Hindlimb muscle (tissue), 1 donor: ENCODE measurements at places on chromosomes 13 and 19.
A peak's percentile ranks its signal among the peaks of the same experiment; 100 is the strongest.

- peak; percentile 58 for DNase-seq
Measured at GRCh38 chr13:48144413-48145035, 49.6 kb upstream of the MED4 start.

GRCh38 chr13:42991898-42992763 is at the start of gene EPSTI1:
Gene EPSTI1, minus strand, starts transcription at chr13:42992241. Its CDS starts 76 bp downstream, at chr13:42992165.
- DNase-seq: peak; percentile 70

- DNase-seq: peak; percentile 55
Measured at GRCh38 chr19:38514812-38515633, 81.5 kb downstream of the RYR1 start.

DNA sequence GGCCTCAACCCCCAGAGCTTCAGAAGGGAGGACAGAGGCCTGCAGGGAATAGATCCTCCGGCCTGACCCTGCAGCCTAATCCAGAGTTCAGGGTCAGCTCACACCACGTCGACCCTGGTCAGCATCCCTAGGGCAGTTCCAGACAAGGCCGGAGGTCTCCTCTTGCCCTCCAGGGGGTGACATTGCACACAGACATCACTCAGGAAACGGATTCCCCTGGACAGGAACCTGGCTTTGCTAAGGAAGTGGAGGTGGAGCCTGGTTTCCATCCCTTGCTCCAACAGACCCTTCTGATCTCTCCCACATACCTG is 969 bp upstream of the CEACAM5 start:
- no peak for DNase-seq

DNA sequence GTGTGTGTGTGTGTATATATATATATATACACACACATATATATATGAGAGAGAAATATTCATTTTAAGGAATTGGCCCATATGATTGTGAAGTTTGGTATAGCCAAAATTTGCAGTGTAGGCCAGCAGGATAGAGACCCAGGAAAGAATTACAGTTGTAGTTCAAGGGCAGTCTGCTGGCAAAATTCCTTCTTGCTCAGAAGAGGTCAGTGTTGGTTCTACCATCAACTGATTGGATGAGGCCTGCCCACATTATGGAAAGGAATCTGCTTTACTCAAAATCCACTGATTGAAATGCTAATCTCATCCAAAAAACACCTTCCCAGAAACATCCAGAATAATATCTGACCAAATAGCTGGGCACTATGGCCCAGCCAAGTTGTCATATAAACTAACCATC is 24.0 kb downstream of the RNF6 start:
- DNase-seq: no peak

DNA sequence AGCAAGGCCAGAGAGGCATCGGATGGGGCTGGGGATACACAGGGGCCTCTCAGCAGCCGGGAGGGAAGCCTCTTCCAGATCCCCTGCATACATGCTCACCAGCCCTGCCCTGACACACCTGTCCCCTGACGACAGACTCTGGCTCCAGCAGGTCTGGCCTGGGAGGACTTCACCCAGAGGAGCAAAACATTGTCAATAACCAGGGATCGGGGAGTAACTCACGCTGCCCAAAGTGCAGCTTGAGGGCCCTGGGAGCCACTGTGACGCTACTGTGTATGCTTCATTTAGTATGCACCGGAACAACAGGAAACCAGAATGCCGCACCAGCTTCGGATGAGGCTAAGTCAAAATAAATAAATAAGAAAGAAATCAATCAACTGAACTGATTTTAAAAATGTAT is 12.4 kb upstream of the CD22 start:
- no peak for DNase-seq

- no peak for DNase-seq
Measured at GRCh38 chr13:44300895-44301638, 72.6 kb upstream of the SERP2 start.

- DNase-seq: no peak
Measured at GRCh38 chr19:17319473-17320238, 10.3 kb downstream of the DDA1 start.

DNA sequence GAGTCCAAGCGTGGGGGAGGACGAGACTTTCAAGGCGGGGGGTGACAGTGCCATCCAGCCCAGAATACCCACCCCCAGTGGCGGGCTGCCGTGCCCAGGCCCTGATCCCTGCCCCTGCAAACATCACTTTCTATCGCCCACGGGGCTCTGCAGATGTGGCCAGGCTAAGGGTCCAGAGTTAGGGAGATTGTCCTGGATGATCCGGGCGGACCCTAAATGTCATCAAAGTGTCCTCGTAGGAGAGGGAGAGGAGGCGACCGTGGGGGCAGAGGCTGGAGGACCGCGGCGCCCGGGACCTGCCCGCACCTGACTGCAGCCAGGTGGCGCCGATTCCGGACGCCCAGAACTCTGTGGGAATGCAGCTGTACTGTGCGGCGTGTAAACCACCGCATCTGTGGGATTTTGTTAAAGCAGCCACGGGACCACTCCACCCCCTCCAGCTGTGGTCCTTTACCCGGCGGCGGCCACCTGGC is 32.4 kb downstream of the GJA3 start:
- DNase-seq: no peak

DNA sequence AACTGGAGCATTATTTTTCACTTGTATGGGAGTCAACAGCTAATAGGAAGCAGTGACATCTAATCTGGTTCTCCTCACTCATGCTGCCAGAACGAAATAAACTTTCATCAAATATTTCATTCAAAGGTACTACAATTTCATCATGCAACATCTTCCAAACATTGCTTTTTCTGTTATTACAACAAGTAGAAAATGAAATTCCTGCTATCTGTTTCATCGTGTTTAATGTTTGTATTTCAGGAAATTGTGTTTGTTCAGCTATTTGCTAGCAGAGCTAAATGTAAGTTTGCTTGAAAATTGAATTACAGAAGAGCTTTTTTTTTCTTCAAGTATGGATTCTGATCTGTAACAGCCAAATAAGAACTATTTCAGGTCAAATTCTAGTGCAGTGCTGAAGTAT is 90.1 kb downstream of the SLITRK6 start:
- DNase-seq: no peak

- DNase-seq: peak; percentile 72
Measured at GRCh38 chr19:18795540-18795939, 4.4 kb upstream of the COMP start.

GRCh38 chr19:4533334-4533733 is 1.7 kb downstream of the PLIN5 start:
- DNase-seq: no peak

DNA sequence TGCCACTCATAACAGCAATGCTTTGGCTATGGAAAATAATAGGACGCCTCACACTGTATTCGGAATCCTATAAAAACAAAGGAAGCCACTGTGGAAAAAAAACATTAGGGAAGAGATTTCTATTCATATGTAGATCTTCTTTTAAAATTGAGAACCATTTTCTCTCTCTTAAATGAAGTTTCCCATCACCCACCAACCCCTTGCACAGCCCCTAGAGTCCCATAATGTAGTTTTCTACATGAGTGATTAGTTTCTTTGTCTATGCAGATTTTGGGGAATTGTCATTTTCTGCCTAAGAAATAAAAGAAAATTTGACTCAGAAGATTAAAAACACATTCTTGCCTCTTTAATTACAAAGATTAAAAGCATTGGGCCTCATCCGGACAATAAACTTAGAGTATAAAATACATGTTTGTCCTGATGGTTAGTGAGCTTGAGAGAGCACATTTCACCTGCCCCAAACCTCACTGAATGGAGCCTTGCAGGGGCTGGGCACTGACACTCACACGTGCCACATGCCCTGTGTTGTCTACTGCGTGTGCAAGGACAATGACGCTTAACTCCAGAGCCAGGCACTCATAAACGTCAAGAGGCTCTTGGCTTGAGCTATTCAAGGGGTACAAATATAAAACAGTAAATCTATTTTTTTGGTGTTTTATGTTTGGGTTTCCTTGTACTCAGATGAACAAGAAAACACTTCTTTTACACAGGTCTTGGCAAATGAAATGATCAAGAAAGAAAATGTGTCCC is 40.0 kb upstream of the KL start:
- DNase-seq: no peak

- DNase-seq: peak; percentile 69
Measured at GRCh38 chr19:45798995-45799517, 6.4 kb upstream of the DMWD start.

- DNase-seq: no peak
Measured at GRCh38 chr13:110652231-110652730, 36.9 kb downstream of the NAXD start.

DNA sequence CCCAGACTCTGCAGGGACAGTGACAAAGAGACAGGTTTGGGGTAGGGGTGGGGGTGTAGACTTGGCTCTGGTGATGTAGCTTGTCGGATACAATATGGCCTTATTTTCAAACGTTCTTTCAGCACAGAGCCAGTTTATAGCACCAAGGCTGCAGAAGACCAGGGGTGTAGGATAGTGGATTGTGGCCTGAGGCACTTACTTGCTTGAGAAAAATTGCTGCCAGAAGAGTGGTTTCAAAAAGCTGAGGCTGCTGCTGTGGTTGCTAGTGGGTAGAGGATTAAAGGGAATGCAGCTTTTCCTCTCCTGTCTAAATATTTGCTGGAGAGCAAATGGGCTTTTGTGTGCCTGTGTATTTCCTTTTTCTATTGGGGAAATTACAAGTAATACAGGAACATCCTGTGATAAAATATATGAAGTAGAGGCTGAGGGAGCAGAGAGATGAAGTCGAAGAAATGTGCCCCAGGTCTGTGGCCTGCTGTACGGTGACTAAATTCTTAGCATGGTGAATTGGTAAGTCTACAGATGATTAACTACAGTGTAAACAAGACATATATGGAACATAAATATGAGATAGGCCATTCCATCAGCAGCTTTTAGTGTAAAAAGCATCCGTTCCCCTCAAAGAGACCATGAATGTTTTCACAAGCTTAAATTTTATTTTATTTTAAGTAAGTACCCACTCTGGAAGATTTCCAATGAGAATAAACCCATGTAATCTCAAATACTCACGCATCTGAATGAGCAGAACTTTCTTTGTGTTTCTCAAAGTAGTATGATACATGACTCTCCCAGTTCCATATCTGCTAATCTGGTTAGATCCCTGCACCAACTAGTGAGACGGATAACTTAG is 112.9 kb downstream of the LRCH1 start:
- no peak for DNase-seq

- DNase-seq: no peak
Measured at GRCh38 chr13:26480246-26480855, 77.1 kb upstream of the WASF3 start.

DNA sequence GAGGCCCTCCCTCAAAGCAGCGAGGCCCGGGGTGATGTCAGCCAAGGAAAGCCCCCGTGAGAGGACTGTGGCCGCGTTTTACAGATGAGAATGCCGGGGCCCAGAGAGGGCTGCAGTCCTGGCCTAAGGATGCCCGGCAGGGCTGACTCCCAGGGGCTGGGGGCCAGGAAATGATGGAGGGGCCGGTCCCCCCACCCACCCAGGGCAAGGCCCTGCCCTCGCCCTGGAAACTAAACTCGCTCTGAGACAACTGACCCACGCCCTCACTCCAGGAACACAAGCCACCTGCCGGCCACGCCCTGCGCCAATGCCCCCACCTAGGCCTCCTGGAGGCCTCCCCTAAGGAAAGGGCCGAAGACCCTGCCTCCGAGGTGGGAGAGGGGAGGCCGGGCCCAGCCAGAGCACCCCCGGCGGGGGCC is 7.2 kb downstream of the ZBTB7A start:
- DNase-seq: no peak

- DNase-seq: no peak
Measured at GRCh38 chr13:73416093-73416492, 357.3 kb downstream of the KLF5 start.

GRCh38 chr13:31965361-31966066 is 66.1 kb upstream of the FRY start:
- DNase-seq: peak; percentile 52

DNA sequence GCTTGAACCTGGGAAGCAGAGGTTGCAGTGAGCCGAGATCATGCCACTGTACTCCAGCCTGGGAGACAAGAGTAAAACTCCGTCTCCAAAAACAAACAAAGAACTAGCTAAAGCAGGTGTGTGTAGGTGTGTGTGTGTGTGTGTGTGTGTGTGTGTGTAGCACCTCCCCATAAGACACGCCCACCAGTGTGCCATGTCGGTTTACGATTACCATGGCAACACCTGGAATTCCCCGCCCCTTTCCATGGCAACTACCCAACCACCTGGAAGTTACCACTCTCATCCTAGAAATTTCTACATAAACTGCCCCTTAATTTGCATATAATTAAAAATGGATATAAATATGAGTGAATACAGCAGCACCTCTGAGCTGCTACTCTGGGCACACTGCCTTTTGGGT is 80.9 kb upstream of the ADGRE5 start:
- no peak for DNase-seq

- peak; percentile 56 for DNase-seq
Measured at GRCh38 chr13:57632276-57633140, 964 bp downstream of the PCDH17 start.

GRCh38 chr13:96769874-96770273 is 224.4 kb downstream of the OXGR1 start:
- DNase-seq: no peak

- DNase-seq: no peak
Measured at GRCh38 chr19:17285415-17286135, 3.9 kb downstream of the ANKLE1 start.

DNA sequence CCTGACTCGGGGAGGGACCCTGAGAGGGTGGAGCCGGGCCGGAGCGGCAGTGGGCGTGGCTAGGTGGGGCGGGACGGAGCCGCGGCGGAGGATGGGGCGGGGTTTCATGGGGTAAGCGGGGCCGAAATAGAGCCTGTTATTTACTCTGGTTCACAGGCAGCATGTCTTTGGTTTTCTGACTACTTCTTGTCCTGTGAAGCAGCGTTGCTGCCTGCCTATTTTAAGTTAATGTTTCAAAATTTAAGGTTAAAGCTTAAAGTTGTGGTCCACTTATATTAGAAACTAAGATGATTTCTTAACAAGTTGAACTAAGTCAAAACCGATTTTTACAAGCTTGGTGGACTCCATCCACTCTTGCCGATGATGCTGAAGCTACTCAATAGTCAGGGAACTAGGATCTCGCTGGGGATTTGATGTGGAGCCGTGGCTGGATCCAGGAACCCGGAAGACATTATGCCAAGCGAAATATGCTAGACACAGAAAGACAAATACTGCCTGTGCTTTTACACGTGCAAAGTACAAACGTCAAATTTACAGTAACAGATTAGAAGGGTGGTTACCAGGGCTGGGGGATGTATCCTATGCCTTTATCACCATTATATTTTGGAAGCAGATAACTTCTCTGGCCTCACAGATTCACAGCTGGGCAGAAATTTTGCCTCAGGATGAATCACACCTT is 433 bp upstream of the ZNF616 start:
- DNase-seq: peak; percentile 4

- DNase-seq: no peak
Measured at GRCh38 chr19:40223135-40223822, 3.2 kb downstream of the CCNP start.

- no peak for DNase-seq
Measured at GRCh38 chr13:47892374-47892773, 108.7 kb downstream of the SUCLA2 start.

- DNase-seq: no peak
Measured at GRCh38 chr13:54486421-54487166, 1458.0 kb downstream of the OLFM4 start.
